ENCODE measurements at places on chromosomes 1 and 21.

- no peak for DNase-seq
Observed at GRCh38 chr1:48249868-48250267, 27.4 kb downstream of the SLC5A9 start.

GRCh38 chr1:193700710-193701355, 514.4 kb upstream of the B3GALT2 start:
- DNase-seq = no peak

DNA sequence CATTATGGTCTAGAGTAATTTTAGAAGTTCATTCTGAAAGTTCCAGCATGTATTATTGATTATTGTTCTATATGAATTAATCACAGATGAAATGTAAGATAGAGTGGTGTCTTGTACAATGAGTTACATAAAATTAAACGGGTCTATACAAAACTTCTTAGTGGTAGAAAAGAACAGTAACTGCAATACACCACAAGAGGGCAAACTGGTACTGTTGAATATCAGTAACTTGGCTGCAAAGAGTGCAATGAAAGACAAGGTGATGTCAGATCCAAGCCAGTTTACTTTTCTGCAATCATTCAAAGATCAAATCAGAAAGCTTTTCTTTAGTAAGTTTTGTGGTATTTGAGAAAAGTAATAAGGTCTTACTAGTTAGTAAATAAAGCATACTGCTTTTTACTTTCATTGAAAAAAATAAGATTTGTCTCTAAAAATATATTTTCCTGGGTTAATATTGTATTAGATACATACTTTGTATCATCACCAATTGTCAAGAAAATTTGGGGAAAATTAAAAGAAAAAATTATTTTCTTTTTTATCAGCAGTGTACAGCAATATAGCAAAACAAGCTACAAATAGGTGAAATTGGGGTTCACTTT, 66.4 kb upstream of the BTG3 start:
- DNase-seq = no peak

DNA sequence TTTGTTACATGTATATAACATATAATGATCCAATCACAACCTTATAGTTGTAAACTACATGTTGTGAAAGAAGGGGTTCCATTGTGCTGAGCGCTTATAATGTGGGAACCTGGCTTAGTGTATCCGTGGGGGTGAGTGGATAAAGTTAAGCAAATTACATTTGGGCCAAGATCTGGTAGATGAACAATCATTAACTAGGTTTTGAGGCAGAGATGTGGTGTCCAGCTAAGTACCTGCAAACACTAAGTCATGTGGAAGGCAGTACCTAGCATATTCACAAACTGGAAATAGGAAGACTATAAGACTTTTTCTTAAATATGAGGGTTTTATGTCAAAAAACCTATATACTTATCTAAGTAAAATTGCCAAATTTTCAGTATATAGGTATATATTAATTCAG, 167.2 kb upstream of the PDE4B start:
- DNase-seq = no peak

- no peak for DNase-seq
Observed at GRCh38 chr1:44345187-44345775, 9.8 kb downstream of the ERI3 start.

- no peak for DNase-seq
Observed at GRCh38 chr1:77395051-77395450, 113.2 kb downstream of the AK5 start.

GRCh38 chr21:45959779-45960390, 21.7 kb upstream of the COL6A1 start:
- no peak for DNase-seq

GRCh38 chr1:46315669-46316403, 12.3 kb downstream of the UQCRH start:
- no peak for DNase-seq

- no peak for DNase-seq
Observed at GRCh38 chr1:111241797-111242196, 14.3 kb downstream of the CHI3L2 start.

- no peak for DNase-seq
Observed at GRCh38 chr21:33135925-33136324, 66.0 kb downstream of the OLIG1 start.

- no peak for DNase-seq
Observed at GRCh38 chr1:87512431-87512830, 183.8 kb downstream of the LMO4 start.

DNA sequence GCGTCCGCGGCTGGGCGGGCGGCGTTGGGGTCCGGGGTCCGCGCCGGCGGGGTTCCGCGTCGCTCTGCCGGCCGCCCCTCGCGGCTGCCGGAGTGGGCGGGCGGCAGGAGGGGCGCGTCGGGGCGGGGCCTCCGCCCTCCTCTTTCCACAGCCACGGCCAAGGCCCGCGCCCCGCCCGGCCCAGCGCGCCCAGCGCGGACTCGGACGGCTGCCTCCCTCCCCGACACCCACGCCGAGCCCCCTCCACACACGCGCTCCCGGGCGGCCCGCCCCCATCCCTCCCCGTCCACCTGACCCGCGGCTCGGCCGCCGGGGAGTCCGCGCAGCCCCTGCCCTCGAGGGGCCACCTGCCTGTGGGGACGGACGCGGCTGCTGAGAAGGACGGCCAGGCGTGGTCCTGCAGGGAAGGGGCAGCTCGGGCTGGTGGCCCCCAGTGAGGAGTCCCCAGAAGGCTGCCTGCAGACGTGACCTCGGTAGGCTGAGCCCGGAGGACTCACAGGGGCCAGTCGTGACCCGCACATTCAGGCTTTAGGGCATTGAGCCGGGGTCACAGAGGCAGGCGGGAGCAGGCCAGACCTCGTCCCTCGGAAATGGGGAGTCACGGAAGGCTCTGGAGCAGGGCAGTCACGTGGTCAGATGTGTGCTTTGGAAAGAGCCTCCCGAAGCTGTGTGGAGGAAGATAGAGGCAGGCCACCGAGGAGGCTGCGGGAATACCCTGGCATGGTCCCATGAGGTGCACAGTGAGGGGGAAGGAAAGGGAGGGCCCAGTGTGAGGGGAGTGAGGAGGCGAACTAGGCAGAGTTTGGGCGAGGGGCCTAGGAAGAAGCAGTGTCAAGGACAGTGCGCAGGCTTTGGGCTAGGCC, at the start of gene COL8A2:
Gene COL8A2, minus strand, starts transcription at position 94 of the 863 bp plus-strand sequence. CDS start 24,980 bp downstream, outside the sequence.
- no peak for DNase-seq

DNA sequence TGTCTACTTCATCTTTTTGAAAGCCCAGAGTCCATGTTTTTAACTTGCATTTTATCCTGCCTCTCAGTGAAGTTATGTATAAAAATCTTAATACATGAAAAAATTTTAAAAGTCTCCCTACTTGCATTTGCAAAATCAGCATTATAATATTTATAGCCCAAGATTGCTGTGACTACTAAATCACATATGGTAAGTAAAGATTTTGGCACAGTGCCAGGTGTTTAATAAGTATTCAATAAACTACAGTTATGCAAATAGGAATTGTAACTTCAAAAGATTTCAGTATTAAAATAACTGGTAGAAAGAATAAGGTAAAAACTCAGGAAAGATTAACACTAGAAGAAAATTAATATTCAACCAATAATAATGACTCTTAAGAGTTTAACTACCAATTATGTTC, 641.7 kb downstream of the LRRIQ3 start:
- DNase-seq = no peak

GRCh38 chr1:219076326-219076937, 97.2 kb upstream of the LYPLAL1 start:
- DNase-seq = no peak

DNA sequence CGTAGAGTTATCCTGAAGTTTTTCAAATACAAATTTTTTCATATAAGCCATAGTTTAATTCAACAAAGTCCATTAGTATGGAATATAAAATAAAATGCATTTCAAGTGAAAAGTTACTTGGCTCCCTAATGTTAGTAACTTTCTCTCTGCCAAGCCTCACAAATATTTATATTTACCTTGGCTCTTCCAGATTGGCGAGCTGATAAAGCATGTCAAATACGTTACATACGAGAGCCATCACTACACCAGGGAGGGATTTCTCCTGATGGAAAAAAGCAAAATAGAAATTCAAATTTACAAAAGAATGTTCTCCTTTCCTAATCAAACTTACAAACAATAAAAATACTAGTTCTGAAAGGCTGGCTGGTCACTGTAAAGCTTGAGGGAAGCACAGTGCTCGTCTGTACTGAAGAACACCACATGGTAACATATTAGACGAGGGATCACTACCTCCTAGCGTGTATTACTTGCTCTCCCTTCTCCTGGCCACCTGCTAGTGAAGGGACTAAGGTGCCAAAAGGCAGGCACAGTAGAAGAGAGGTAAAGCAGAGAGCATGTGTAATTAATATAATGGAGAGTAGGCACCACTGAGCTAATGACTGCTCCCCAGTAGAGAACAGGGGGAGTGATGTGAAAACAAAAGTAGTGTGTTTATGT, 80.9 kb downstream of the USP24 start:
- DNase-seq = no peak

- DNase-seq = no peak
Observed at GRCh38 chr1:62353853-62354252, 34.6 kb upstream of the KANK4 start.

DNA sequence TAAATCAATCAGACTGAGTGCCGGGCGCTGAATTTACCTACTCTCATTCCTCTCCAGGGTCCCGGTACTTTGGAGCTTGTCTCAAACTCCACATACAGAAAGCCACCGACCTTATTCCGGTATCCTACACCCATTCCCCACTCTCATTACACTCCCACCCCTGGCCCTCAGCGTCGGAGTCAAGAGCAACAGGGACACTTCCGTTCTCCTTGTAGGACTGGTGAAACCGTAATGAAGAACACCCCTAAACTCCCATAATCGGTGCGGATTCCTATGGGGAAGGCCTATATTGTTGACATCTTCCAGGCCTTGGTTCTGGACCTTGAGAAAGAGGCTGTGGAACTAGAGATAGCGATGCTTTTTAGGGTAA, 798 bp downstream of the ZBED6 start:
- peak; percentile 27 for DNase-seq

GRCh38 chr1:161506336-161507223, 1.3 kb downstream of the FCGR2A start:
- no peak for DNase-seq

DNA sequence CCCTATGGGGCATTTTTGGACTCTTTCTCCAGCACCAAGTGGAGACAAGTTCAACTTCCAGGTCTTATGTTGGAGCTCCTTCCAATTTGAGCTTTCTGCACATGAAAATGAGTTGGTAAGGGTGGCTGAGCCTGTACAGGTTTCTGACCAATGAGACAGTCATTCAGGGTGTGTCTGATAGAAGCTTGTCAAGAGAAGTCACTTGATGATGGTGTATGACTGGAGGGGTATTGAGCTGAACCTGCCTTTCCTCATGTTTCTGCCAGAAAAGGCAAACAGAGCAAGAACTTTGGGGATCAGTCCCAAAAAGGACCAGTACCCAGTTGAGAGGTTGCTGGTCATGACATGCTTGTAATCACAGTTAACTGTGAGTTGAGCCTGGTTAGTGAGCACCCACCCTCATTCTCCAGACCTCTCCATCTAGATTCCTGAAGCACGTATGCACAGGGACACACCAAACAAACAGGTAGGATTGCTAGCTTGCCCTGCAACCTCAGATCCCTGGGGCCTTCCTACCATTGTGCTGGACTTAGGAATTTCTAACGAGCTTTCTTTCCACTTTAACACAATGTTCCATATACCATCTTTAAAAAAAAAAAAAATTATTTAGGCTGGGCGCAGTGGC, 26.6 kb downstream of the FAM89A start:
- no peak for DNase-seq

- no peak for DNase-seq
Observed at GRCh38 chr1:65539266-65540131, 119.0 kb downstream of the LEPR start.

DNA sequence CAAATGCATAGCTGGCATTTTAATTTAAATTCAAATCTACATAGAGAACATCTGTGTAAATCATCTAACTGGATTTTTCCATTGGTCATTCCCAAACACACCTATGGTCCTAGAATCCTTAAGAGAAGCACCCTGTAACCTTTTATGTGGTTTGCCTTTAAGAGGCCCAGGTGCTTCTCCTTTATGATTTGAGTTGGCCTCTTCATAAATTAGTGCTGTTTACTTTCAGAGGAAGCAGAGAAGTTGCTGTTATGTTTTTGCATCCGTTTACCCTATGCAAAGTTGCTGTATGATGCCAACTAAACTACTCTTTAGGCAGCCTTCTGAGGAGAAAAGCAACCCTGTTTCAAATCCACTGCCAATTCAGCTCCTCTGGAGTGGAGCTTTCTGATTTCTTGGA, 193.8 kb downstream of the HS2ST1 start:
- no peak for DNase-seq

DNA sequence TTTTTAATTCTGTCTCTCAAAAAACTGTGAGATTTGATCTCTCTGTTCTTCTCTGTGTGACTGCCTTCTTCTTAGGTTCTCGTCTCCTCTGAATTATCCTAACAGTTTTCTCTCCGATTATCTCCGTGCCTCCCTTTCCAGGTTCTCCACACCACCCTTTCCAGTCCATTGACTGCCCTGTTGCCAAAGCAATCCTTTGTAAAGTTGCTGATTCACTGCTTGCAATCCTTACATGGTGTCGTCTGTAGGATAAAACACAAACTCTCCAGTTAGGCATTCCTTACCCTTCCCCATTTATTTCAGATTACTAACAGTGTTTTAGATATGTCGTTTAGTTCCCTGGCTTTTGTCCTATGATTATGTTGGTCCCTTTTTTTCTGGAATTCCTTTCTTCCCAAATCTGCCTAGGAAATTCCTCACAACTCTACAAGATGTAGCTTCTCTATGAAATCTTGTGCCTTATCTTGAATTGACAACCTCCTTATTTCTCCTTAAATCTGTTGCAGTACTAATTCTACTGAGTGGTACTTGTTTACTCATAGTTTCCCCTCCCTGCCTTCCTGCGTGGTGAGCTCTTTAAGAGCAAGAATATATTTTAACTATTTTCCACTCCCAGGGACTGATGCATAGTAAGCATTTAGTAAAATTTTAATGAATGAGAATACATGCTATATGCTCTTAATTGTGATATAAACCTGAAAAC, 22.3 kb downstream of the RCOR3 start:
- peak; percentile 10 for DNase-seq

- no peak for DNase-seq
Observed at GRCh38 chr1:155761736-155762405, 73.0 kb downstream of the DAP3 start.

GRCh38 chr1:83910461-83910860, 88.5 kb downstream of the TTLL7 start:
- DNase-seq = no peak

DNA sequence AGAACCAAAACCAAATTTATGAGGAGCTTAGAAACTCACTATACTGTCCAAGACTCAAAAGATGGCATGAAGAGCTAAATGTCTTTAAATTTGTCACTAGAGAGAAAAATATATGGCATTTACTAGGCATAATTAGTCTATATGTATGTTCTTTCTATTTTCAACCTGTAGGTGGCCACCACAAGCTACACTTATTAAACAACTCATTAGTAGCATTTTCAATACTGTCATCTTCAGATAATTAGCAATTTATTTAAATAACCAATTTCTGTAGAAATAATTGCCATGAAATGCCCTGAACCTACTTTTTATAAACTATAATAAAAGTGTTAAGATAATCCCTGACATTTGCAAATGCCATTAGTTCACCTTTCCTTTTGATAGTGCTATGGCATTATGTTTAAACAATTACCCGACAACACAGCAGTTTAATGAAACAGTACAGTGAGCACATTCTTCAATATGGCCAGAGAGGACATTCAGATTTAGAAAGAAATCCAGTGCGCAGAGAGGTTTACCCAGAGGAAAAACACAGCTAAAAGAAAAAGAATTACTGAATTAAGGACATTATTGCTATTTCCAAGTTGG, 522.5 kb downstream of the PTBP2 start:
- no peak for DNase-seq

- no peak for DNase-seq
Observed at GRCh38 chr21:44359396-44359795, 6.0 kb downstream of the TRPM2 start.

GRCh38 chr1:199698222-199698621, 329.3 kb upstream of the NR5A2 start:
- DNase-seq = no peak

GRCh38 chr1:21659099-21659923, 9.8 kb downstream of the RAP1GAP start:
- peak; percentile 78 for DNase-seq
